ENCODE measurements at places on chromosomes 5 and 9.

DNA sequence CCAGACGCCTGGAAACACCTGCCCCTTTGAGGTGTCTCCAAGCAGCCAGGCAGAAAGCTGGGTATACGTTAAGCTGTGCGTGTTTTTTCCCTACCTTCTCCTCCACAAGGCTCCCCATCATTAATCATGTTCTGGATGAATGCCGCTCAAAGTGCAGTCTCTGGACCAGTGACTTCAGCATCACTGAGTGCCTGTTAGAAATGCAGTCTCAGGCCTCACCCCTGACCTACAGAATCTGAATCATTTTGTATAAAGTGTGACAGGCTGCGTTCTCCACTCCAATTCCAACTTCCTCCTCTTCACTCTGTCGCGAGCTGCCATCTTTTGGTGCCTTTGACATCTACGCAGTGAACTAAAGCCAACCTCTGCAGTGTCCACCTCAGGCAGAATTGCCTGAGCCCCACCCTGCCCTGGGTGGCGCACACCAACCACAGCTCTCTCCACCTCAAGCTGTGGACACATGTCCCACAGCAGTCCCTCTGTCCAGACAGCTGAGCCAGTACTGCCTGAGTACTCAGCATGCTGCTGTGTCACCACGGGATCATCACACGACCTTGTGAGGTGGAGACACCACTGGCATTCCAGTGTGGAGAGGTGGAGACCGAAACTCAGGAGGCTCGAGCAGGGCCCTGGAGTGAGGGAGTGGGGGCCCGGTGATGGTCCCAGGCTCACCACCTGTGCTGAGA lies 14.2 kb downstream of the PTPN3 start:
- DNase-seq, result no peak

GRCh38 chr9:136644593-136645351 lies 17.9 kb upstream of the EGFL7 start:
- peak; percentile 59 for DNase-seq

- no peak for DNase-seq
Measured at GRCh38 chr9:132646726-132647125, 23.1 kb downstream of the DDX31 start.

DNA sequence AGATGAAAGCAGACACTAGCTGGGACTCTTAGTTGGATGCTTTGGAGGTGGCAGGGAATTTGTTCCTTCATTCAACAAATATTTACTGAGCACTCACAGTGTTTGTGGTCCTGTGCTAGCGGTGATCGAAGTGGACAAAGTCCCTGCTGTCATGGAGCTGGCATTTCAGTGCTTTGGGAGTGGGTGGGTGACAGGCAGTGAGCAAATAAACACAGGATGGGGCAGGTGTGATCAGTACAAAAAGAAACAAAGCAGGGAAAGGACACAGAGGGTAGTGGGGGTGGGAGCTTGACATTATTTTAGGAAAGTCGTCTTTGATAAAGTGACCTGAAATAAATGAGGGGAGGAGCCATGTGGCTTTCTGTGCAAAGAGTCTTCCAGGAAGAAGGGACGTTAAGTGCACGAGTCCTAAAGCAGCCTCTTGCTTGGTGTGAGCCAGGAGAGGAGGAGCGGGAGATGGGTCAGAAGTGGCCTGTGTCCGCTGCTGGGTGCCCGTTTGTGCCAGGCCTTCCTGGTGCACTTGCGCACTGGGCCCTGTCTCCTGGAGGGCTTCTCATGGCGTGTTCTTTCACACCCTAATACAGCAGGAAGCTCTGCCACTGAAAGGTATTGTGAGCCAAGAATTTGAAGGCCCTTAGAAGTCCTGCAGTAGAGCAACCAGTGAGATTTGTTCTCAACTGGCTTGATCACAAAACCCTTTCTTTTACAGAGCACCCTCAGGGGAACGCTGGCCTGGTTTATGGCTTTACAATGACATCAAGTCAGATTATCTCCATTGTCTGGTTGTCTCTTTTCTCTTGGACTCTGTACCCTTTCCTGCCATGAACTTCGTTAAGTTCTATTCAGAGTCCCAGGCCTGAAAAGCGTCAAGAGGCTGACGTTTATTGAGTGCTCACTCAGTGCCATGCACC lies 14.8 kb downstream of the NDST1 start:
- DNase-seq, result no peak

- DNase-seq, result no peak
Measured at GRCh38 chr9:116477584-116478141, 209.4 kb upstream of the TRIM32 start.

DNA sequence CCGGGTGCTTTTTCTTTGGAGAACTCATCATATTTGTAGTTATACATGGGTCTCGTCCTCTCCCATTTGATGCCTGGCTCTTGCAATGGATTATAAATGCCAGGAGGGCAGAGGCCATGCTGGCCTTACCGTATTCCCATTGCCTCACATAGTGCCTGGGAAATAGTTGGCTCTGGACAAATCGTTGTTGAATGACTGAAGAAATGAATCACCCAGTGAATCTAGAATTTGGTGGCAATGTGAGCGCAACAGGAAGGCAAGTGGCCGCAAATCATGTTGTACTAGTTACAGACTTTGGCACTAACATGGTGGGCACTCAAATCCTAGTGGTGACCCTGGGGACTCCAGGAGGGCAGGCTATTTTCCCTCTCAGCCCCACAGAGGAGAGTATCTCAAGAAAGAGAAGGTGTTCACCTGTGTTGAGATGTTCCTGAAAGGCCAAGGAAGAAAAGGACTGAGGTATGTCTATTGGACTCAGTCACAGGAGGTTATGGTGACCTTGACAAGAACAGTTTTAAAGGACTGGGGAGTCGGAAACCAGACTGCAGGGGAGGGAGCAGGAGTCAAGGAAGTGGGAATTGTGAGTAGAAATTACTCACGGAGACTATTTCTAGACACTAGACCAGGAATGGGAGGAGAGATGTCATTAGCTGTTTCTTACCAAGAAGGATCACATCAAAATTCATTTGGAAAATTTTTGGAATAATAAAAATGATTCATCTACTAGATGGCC lies 61.7 kb upstream of the COL15A1 start:
- no peak for DNase-seq

DNA sequence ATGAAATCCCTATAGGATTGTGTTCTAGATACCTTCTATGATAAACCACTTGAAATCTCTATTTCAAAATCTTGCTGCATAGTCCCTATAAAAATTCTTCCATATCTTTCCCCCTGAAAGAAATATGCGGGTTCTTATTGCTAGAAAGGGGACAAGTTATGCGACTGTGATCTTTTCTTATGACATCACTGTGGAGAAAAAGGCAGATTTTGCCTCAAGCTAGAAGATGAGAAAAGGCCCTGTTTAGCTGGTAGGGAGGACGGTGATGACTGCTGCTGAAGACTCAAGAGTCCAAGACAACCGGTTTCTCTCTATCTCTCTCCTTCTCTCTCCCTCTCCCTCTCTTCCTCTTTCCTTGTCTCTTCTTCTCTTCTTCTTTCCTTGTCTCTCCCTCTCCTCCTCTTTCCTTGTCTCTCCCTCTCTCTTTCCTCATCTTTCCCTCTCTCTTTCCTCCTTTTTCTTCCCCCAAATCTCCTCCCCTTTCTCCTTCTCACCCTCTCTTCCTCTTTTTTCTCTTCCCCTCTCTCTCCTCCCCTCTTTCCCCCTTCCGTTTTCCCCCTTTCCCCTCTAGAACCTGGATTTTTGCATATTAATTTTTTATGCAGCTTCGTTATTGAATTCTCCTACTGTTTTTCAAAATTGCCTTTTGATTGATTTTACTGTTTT lies 5.3 kb downstream of the OR2S2 start:
- no peak for DNase-seq

GRCh38 chr9:126857261-126857960 lies 3.0 kb upstream of the ZBTB34 start:
- DNase-seq, result peak; percentile 68

DNA sequence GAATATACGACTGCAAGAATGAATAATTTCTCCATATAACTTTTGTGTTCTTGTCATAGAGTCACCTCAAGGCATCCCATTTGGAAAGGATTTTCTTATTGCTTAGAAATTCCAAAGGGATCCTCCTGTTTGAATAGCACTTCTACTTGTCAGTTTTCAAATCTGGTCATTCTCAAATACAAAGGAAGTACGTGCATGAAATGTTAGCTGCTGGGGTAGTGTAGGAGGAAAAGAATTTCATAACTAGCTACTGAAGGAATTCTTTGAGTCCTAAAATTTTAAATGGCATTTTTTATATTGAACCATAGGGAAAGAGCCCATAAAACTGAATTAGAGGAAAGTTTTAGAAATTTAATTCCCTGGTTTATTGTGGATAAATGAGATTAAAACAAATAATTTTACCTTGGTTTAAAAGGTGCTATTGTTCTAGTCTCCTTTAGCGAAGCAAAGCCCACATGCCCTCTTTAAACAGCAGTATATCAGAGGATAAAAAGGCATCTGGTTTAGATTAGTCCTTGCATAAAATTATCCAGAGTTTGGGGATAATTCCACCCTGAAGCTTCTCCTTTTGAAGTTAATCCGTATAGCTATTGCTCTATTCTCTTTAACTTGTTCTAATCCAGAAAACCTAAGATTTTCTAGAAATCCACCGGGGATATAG lies 2.0 kb upstream of the MPDZ start:
- DNase-seq, result no peak

DNA sequence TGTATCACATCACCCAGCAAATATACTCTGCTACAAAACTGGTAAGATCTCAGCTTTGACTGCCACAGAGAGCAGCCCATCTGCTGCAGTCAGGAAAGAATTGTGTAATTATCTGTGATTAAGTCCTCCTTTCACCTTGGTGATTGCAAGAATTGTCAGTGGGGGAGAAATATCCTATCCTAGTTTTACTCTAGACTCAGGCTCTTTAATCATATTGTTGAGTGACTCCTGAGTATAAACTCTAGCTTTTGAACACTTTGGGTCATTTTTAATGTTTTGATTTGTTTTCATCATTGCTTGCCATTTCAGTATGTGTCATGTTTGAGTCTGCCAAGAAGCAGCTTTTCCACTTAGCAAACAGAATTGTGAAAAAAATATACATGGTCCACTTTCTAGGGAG lies 32.1 kb downstream of the VCAN start:
- DNase-seq, result no peak

DNA sequence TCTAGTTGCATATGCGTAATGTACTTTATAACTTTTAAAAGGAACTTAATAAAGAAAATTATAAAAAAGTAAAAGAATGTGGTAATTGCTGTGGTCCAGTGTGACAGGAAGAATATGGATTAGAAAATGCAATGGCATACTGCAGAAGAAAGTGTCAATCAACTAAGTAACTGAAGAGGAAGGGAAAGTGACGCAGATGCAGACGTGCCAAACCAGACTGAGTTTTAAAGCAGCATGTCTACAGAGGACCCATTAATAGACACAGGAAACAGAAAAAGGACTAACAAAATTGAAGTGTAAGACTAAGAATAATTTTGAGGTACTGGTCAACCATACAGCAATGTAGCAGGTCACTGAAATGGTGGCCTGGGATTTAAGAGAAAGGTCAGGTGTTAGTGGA lies 73.3 kb downstream of the DPYSL3 start:
- DNase-seq, result no peak

- no peak for DNase-seq
Measured at GRCh38 chr5:60519372-60519771, 180.6 kb downstream of the DEPDC1B start.

GRCh38 chr5:146624179-146624578 lies 108.2 kb upstream of the GPR151 start:
- no peak for DNase-seq

DNA sequence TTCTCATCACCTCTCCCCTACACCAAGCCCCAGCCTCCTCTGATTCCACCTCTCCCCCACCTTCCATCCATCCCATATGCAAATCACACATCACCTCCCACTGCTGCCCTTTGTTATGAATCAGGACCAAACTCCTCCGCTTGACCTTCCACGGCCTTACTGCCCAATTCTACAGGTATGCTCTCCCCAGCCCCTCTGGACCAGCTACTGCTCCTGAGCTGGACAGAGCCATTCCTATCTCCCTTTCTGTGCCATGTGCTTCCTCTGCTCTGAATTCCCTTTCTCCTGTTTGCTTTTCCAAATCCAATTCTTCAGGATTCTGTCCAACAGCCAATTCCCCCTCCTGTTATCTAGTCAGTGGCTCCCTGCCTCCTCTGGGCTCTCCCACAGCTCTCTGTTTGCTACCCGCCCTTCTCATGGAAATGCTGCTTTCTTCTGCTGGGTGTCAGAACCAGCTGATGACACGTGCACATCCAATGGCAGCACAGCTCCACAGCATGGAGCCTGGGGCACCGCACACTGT lies 8.3 kb downstream of the FABP6 start:
- no peak for DNase-seq

GRCh38 chr9:132187121-132187620 lies 25.3 kb downstream of the NTNG2 start:
- no peak for DNase-seq

DNA sequence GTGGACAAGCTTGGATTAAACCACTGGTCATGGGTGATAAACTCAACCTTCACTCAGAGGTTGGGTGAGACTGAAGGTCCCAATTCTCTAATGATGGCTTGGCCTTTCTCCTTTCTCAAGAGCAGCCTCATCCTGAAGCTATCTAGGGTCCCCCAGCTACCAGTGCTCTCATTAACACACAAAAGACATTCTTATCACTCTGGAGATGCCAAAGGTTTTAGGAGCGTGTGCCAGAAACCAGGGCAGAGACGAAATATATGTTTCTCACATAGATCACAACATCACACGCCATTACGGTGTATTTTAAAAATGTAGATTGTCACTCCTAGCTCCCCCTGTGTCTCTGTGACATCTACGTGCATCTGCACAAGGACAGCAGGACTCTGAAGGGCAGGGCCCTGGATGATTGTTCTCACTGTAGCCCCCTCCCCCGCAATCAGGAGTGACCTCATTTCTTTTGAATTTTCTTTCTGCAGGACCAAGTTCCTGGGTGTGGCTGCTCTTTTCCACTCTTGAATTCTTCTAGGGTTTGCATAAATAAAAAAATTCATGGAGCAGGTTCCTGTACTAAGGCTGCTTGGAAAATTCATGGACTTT lies 311.3 kb downstream of the GADD45G start:
- DNase-seq, result no peak

DNA sequence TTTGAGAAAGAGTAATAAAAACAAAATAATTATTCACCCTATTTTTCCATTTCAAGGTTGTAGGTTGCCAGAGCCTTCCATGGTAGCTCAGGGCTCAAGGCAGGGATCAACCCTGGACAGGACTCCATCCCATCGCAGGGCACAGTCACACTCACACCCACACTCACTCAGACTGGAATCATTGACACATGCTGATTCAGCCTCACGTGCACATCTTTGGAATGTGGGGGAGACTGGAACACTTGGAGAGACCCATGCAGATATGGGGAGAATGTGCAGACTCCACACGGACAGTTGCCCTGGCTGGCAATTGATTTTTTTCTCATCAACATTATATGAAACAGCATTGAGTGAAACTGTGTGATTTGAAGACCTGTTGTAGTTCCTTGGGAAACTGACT lies 234.1 kb downstream of the ADGRV1 start:
- no peak for DNase-seq

DNA sequence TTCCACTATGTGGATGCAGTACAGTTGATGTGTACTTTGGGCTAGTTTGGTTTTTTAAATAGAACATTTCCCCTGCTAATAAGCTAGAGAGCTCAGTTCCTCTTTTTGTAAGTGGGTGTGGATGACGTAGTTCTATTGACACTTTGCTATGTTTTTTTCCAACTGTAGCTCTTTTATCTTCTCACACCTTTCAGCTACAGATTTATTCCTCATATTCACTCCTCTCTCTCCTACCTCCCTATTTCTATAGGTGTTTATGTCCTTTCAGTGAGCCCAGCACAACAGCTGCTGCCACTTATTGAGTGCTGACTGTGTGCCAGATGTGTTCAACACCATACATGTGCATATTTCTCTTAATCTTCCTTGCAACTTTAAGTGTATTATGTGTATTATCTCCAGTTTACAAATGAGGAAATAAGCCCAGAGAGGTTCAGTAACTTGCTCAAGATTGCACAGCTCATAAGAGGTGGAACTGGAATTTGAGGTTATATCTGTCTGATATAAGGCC lies 215.7 kb downstream of the SEMA6A start:
- no peak for DNase-seq
